Skin of body (tissue), 3 donors: ENCODE measurements at places on chromosomes 5 and 9. TPM values are rescaled to one million over a fixed set of nuclear protein-coding genes. Genes with fewer than 3 reads are reported as not detected.

SPATA31E1 gene
- total RNA-seq: not detected

DNA sequence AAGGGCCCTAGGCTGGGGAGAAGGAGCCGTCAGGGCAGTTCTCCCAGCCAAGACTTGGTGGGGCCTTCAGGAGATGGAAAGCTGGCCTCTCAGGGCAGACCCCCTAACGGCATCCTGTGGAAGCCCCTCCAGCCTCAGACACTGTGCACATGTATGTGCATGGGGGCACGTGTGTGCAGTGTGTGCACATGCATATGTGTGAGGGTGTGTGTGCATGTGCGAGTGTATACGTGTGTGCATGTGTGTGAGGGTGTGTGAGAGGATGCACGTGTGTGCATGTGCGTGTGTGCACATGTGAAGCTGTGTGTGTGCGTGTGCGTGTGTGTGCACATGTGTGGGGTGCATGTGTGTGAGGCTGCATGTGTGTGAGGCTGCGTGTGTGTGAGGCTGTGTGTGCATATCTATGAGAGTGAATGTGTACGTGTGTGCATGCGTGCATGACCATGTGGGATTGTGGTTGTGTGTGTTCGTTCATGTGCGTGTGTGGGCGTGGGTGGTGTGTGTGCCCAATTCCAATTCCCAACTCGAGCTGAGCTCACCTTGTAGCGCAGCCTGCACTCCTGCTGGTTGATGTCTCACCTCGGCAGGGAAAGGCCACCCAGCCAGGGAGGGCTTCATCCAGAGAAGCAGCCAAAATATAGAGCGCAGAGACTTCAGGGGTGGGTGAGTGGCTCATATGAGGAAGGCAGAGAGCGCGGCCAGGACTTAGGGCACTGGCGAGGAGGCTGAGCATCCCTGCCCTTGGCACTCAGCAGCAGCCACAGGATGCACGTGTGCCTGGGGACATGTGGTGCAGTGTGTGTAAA lies 142.7 kb upstream of the PPP1R26 start:
- no peak for DNase-seq

DNA sequence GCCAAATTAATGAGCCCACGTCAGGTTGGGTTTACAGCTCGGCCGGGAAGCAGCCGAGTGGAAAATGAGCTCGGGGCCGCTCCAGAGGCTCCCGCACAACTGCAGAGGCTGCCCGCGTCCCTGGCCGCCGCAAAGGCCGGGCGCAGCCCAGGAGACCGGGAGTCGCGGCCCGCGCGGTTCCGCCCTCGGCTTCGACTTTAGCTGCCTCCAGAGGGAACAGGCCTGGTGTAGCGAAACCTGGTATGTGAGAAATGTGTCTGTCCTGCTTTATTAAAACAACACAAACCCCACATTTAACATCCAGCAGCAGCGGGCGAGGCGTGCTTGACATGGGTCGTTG lies 66.2 kb downstream of the FOXD1 start:
- DNase-seq: no peak

- no peak for DNase-seq
Measured at GRCh38 chr9:36263683-36264082, 5.4 kb upstream of the GNE start.

- peak; percentile 48 for DNase-seq
Measured at GRCh38 chr5:65100911-65101631, 332.3 kb downstream of the CWC27 start.
